NCI-H446 treated with DMSO at 0.1 percent for 48 hours (cell line): ENCODE measurements at places on chromosomes 6 and 20.

- no peak for DNase-seq
Observed at GRCh38 chr6:122751326-122751725, 28.2 kb upstream of the FABP7 start.

DNA sequence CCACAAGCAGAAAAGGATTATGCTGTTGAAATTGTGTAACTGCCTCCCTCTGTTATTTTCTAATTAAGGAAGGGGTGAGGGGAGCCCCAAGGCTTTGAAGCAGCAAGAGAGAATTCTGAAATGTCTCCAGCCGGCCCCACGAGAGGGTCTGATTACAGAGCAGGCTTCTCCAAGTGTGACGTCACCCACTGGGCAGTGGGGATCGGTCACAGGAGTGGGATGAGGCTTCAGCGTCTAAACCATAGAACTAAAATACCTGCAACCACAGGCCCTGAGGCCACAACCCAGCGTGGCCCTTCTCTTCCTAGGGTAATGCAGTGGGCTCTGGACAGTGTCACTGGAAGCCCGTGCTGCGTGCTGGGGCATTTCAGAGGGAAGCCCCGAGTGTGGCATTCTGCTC is 38.6 kb upstream of the APCDD1L start:
- DNase-seq = no peak

DNA sequence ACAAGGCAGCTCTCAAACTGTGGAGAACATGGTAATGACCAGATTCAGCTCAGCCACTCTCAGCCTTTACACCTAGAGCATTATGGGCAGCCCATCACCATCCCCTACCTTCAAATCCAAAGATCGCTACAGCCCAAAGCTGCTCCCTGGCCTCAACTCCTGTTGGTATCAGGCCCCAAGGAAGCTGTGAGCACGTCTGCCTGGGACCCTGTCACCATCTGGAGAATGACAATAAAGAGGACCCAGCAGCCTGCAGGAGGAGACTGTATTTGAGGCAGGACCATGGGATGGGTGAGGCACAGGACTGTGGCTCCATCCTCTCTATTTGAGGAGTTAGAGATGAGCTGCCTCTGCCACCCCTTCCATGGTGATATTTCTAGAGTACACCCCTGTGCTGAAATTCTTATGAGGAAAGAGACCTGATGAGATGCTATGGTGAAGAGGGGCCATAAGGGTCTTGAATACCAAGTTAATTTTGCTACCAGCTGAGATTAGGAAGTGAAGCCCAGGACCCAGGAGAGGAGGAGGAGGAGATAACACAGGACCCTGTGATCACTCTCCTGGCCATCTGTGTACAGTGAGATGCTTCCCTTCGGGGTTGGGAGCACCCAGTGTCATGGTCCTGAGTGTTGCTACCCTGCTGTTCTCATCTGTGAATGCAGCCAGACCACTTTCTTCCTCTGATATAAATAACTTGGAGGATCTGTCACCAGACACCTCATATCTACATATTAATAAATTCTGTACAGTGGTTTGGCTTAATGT is 19.6 kb upstream of the MICB start:
- no peak for DNase-seq

DNA sequence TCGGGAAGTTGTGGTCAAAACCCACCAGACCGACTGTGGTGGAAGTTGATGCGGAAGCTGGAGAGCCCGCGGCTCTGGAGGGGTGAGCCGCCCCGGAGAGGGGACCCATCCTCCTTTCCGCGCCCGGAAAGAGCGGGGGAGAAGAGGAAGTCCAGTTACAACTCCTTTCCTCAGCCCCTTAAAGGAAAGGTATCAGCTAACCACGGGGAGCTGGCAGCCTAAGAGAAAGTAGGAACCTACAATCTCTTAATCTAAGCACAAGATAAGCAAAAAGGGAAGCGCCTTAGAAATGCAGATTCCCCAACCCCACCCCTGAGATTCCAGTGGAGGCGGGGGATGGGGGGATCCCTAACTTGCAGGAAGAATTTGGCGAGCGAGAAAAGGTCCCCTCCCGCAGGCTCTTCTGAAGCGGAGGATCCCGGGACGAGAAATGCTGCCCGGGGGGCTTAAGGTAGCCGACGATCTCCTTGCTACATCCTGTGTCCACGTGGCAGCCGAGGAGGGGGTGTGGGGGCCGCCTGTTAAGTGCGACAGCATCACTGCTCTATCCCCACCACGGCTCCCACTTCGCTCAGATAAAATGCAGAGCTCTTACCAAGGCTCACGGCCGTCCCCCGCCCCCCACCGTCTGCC is 87.5 kb downstream of the ZFP64 start:
- no peak for DNase-seq

DNA sequence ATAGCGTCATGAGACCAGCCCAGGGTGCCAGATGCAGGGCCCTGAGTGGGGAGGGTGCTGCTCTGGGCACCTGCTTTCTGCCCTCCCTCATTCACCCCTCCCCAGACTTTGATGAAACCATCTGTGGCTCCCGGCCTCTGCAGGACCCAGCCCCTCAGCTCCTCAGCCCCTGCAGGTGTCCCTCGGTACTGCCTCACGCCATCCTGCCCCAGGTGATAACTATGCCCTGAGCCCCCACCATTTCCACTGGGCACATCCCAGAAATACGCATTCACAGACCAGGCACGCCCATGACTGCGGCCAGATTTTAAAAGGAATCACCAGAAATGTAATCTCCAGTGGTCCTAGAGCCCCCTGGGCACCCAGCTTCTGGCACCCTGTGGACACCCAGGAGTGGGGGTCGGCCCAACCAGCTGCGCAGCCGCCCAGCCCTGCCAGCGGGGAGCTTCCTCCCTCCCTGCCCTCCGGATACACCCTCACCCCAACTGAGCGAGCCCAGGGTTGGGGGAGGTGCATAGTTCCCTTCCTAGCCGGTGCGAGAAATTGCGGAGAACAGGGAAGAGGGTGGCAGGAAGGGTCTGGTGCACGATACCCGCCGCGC is 615 bp upstream of the NTSR1 start:
- no peak for DNase-seq

DNA sequence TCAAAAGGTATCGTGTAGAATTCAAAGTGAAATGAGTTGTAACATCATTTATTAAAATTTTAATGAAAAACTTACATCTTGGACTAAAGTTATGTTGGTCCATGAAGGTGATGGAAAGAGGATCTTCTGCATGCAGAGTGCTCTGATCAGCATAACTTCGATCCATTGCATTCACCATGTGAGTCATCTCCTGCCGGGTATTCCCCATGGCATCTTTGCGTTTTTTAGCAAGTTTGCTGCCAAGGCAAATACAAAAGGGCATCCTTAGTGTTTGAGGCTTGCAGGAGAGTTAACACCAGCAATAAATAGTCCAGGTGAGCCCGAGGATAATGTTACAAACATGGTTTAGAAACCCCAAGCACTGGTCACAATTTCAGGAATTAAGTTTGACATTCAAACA is 104.2 kb upstream of the THEMIS start:
- no peak for DNase-seq

DNA sequence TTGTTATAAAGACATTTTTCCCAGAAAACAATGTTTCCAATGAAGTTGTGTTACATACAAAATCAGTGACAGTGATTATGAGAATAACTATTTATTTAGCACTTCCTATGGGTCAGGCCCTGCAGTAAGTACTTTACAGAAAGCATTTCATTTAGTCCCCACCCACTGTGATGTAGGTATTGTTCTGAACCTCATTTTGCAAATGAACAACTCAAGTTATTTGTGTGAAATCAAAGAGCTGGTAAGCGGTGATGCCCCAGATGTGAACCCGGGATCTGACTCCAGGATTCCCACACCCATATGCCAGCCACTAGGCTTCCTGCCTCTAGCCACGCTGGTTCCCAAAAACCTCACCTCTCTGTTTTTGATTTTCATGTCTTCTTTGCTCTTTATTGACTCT is 30.9 kb downstream of the FAXC start:
- DNase-seq = no peak

DNA sequence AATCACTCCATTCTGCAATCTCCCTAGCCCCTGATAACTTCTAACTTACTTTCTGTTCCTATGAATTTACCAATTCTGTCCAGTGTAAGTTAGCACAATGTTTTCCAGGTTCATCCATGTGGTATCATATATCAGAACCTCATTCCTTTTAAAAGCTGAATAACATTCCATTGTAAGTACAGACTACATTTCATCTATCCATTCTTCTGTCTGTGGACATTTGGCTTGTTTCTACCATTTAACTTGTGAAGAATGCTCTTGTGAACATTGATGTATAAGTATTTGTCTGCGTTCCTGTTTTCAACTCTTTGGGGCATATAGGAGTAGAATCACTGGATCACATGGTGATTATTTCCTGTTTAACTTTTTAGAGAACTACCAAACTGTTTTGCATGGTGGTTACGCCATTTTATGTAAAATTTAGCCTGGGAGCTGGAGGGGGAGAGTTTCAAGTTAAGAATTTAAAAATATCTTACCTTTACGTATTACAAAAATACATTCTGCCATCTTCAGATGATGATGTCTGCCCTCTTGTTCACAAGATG is 156.5 kb downstream of the BTBD3 start:
- DNase-seq = no peak

GRCh38 chr6:169045486-169045885 is 208.2 kb downstream of the THBS2 start:
- DNase-seq = no peak

GRCh38 chr6:40504274-40504673 is 82.9 kb downstream of the LRFN2 start:
- DNase-seq = no peak

- DNase-seq = no peak
Observed at GRCh38 chr6:71197780-71198179, 90.8 kb upstream of the OGFRL1 start.

DNA sequence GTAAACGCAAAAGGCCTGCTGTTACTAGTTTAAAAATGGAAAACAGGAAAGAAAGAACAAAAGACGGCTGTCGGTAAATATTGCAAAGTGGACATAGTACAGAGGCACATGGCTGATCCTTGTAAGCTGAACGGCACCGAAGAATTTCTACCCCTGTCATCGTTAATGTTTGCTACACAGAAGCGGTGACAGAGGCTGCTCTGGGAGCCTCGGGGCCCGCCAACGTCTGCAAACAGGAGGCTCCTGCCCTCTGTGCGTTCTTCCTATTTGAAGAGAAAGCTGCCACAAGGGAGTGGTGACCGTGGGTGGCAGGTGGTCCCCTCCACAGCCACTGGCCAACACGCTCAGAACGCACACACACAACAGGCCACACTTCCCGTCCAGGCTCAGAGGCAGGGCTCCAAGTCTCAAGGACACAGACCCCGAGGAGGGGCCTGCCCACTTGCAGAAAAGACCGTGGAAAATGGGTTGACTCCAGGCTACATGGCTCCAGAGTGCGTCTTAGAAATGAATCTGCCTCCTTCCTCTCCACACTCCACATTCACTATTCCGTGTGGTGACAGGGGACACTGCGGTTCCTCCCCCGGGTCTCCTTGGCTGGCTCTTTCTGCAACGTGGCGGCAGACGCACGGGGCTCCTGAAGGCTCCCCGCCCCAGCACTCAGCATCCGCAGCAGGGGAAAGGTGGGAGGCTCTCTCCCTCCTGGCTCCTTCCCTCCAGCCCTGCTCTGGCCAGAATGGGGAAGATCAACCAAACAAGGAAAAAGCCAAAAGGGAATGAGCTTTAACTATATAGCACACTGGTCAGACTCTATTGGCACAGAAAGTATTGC is 64.5 kb downstream of the GMPR start:
- no peak for DNase-seq

DNA sequence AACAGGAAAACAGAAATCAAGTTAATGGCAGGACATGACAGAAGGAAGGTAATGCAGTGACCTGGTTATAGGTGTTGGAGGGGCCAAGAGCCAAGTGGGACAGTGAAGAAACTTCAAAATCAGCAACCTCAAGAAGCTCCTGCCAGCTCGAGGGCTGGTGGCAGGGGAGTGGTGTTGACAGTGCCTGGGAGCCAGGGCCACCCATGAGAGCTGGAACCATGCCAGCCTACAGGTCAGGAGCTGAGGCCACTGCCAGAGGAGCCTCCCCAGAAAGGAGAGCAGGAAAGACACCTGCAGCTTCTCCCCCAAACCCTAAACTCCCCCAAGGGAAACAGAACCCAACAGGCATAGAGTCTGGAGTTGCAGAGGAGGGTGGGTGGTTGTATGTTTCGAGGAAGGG is 262.1 kb downstream of the LRFN2 start:
- no peak for DNase-seq

DNA sequence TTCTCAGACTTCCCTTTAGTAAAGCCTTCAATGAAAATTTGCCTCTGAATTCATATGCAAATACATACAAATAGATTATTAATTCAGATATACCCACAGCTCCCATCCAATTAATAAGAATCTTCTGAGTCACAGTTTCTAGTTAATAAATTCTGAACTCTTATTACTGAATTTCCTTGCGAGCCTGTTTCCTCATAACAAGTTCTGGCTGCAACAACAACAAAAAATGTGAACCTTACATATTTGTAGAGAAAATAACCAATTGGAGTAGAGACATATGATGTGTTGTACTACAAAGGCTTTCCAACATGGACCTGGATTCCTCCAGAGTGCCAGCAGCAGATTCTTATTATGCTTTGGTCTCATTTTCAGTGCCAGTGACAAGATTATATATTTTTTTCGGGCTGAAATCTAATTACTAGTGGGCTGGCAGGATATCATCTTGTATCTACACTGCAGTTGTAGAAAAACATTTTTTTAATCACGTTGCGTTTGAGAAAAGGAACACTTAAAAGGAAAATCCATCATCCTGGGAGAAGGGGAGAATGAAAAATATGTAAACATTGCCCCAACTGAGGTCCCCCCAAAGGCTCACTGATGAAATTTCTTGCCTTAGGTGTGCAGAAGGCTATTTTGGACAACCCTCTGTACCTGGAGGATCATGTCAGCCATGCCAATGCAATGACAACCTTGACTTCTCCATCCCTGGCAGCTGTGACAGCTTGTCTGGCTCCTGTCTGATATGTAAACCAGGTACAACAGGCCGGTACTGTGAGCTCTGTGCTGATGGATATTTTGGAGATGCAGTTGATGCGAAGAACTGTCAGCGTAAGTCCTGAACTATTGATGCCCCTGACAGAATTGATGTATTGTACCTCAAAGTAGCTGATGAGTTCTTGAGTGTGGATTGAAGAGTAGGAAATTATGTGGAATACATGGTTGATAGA is 404.6 kb downstream of the LAMA2 start:
- no peak for DNase-seq

GRCh38 chr6:89492025-89492640 is 59.2 kb downstream of the ANKRD6 start:
- no peak for DNase-seq

GRCh38 chr6:127383988-127384387 is 40.6 kb upstream of the ECHDC1 start:
- DNase-seq = no peak

GRCh38 chr20:59104831-59105230 is 58.8 kb upstream of the ZNF831 start:
- DNase-seq = no peak

DNA sequence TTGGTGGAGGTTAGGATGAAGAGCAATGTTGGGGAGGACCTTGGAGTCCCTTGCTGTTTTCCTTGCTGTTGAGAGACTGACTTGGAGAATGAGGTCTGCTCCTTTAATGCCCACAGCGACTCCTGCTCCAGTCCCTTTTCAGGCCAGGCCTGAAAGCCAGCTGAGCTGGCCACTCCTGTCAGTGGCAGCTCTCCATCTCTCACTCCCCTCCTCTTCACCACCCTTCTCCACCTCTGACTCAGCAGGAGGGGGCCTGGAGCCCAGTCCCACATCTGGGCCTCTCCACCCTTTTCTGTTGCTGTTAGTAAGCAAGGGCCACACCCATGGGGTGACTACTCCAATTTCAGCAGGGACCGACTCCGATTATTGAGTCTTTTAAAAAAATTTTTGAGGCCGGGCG is 2.2 kb downstream of the SNX21 start:
- no peak for DNase-seq
